ENCODE measurements at places on chromosomes 4 and X. TPM values are rescaled to one million over a fixed set of nuclear protein-coding genes. Genes with fewer than 3 reads are reported as not detected.

BGN gene
- total RNA-seq = 72.1 TPM

GATA1 gene
- not detected for total RNA-seq

ZCCHC18 gene
- not detected for total RNA-seq

RPA4 gene
- total RNA-seq = 1.3 TPM

AFM gene
- not detected for total RNA-seq

SLC30A9 gene
- total RNA-seq = 31.5 TPM

All from mesenteric fat pad (tissue), 1 donor.